ENCODE measurements at places on chromosomes 16 and 17.

GRCh38 chr17:17492085-17492484, 4.1 kb downstream of the RASD1 start:
- no peak for DNase-seq

DNA sequence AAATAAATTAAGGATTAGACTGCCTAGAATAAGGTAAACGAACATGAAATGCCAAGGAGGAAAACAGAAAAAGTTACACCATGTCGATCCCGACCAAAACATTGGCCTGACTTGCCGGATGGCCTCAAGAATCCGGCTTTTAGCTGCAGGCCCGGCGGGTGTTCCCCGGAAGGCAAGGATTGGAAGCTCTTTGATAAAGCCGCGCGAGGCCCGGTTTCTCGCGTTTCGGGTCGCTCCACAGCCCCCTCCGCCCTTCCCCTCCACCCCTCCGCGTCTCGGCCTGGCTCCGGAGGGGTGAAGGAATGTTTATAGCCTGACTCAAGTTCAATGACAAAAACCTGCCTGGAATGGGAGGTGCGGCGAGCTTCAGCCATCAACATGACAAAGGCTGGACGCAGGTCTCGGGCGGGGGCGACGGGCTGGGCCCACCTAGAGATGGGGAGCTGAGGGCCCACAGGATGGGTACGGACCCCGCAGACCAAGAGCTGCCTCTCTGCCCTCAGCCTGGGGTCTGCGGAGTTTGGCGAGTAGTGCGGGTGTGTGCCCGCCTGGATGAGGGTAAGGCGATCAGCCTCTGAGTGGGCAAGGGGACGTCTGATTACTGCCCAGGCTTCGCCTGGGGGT, 2.6 kb downstream of the PRAC1 start:
- no peak for DNase-seq

- no peak for DNase-seq
Measured at GRCh38 chr17:5869041-5869745, 201.0 kb upstream of the WSCD1 start.

GRCh38 chr16:14564323-14564722, 65.7 kb downstream of the PARN start:
- DNase-seq, result no peak

GRCh38 chr17:6505425-6506142, 50.8 kb downstream of the PITPNM3 start:
- DNase-seq, result no peak

DNA sequence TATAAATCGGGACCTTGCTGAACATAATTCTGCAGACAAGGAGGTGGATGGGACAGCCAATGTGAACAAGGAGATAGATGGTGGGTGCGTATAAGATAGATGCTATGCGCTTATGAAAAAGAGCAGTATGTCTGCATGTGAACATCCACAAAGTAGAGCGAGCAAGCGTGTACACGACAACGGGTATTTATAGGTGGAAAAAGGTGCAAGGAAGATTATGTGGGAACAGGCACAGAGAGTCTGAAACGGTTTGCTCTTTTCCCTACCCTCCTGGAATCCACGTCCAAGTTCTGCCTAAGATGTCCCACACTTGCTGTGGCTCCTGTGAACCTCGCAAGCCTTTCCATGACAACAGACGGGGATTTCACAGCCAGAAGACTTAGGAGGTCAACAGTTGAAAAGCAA, 43.0 kb downstream of the SNX11 start:
- no peak for DNase-seq

DNA sequence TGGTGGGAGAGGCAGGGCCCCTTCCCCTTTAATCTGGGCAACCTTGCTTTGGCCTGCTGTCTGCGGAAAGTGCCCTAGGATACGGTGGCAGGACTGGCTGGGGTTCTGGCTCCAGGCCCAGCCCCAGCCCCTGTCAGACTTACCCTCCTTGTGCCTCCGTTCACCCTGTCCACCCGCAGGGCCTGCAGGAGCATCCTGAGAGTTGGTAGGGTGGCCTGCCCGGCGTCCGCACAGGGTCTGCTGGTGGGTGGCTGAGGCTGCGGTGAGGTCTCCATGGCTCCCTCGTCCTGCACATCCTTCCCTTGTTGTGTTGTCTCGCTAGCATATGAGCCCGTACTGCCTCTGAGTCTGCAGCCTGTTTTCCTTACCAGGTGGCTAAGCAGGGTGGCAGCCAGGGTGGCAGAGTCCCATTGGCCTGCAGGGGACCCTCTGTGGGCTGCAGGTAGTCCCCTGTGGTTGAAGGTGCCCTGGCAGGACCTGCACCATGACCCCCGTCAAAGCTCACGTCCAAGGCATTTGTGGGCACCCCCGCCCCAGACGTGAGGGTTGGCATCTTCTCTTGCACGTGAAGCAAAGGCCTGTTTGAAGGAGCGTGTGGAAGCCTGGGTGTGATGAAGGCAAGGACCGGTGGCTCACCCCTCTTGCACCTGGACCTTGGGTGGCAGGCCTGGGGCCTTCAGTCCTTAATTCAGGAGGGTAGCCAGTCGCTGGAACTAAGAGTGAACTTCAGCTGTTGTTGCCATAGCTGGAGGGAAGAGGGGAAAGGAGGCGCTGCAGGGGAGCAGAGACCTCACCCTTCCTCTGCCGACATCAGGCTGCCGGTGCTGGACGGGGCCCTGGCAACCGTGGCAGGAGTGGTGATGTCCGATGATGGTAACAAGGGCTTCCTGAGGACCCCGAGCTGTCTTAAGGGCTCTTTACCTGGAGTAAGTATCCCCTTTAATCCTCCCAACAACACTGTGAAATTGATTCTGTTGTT, 293.7 kb downstream of the SEC14L1 start:
- no peak for DNase-seq

- no peak for DNase-seq
Measured at GRCh38 chr16:48999508-48999907, 282.1 kb downstream of the CBLN1 start.

DNA sequence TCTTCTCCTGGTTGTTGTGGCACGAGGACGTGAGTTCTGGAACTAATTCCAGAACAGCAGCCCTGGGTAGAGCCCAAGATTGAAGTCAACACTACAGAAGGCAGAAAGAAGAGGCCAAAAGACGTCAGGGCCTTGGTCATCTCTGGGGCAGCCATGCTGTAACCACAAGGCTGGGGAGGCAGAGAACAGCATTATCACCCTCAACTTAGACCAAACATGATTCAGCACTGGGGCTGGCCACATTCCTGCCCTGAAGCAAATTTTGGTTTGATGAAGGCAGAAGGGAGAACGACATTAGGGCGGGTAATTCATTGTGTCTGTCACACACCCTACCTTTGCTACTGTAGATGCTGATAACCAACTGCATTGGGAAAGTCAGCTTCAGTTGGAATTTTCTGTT, 9.7 kb upstream of the ALOX15B start:
- no peak for DNase-seq

- DNase-seq, result no peak
Measured at GRCh38 chr16:17241264-17241835, 229.4 kb downstream of the XYLT1 start.

DNA sequence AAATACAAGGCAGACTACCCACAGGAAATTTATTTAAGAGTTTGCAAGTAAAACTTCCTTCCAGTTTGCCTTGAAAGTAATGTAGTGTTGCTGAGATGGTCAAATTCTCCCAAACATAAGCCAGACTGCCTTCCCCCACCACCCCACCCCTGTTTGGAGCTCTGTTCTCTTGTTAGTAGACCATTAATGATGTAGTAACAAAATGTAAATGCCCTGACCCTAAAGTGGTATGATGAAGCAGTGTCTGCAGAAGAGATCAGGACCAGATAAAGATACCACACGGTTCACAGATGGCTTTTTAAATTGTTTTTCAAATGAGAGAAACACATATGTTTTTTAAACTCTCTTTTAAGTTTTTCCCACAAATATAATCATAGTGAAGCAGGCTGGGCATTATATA, 136.4 kb upstream of the TMEM97 start:
- no peak for DNase-seq

GRCh38 chr16:19882186-19882585, 2.5 kb downstream of the GPRC5B start:
- peak; percentile 40 for DNase-seq

GRCh38 chr16:89015271-89015859, 38.4 kb upstream of the CBFA2T3 start:
- no peak for DNase-seq

DNA sequence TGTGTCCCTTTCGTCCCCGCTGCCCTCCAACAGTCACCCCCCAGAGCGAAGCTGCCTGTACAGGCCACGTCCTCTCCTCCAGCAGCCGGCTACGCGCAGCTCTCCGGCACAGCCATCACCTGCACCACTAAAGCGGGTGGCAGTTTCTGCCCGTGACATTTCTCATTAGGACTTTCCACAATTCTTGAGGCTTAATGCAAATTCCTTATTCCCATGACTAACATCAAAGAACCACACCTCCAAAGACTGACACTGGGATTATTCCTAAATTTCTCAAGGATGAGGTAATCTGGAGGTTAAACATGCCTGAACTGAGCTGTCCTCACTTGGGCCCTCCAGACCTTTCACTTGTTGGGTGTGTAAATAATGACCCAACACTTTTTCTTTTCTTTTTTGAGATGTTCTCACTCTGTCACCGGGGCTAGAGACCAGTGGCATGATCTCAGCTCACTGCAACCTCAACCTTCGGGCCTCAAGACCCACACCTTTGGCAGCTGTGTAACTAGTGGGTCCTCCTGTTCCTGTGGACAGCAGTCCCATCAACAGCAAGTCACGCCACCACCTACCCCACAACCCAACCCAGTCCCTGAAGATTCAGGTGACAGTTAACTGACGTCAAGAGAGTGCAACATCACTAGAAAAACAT, 11.7 kb downstream of the ANKRD11 start:
- no peak for DNase-seq

GRCh38 chr17:64244165-64244564, 18.9 kb downstream of the TEX2 start:
- DNase-seq, result no peak

DNA sequence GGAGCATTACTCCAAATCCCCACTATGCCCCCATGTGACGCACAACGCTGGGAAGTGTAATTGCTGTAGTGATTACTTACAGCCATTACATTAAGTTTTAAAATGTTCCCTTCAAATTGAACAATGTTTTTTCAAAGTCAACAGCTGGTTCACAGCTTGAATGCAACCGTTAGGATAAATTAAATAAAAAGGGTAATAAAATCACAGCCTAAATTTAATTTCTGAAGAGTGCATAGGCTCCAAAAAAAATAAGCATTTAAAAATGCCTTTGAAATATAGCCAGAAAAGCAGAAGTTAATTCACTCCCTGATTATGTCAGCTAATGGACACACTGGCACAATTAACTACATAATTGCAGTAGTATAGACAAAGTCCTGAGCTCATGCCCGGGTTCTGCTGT, 50.5 kb upstream of the KDM8 start:
- no peak for DNase-seq

DNA sequence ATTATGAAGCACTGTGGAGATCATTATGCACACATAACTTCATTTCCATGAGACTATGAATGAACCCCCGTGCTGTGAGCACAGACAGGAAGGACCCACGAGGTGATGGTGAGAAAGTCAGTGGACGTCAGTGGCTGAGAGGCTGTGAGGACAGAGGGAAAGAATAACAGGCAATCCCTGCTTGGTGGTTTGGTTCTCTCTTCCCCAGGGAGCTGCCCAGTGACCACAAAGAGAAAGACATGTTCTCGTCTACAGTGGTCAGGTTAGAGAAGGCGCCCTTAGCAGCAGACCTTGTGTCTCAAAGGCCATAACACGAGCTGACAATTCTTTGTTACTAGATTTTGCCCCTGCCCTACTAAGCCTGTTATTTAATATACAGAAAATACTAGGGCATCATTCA, 609.2 kb downstream of the TOX3 start:
- DNase-seq, result no peak

- no peak for DNase-seq
Measured at GRCh38 chr17:48261297-48261880, 153.8 kb downstream of the SNX11 start.

- DNase-seq, result no peak
Measured at GRCh38 chr16:66258916-66259845, 107.3 kb upstream of the CDH5 start.

DNA sequence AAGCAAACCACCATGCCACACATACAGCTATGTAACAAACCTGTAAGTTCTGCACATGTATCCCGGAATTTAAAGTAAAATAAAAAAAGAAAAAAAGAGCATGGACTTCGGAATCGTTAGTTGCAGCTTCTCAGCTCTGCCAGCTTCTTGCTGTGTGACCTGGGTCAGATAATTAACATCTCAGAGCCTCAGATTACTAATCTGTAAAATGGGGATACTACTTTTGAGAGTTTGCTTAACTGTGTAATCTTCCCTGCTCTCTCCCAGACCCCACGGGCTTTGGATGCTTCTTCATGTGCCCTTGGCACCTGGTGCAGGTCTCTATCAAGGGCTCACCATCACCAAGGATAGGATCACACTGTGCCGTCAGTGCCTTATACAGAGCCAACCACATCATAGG, 16.6 kb downstream of the HSD17B2 start:
- no peak for DNase-seq

- DNase-seq, result no peak
Measured at GRCh38 chr17:50690887-50691549, 16.7 kb downstream of the ANKRD40 start.

GRCh38 chr16:69781118-69781517, 19.0 kb downstream of the WWP2 start:
- DNase-seq, result no peak

- DNase-seq, result no peak
Measured at GRCh38 chr16:4323845-4324488, 8.1 kb downstream of the GLIS2 start.

DNA sequence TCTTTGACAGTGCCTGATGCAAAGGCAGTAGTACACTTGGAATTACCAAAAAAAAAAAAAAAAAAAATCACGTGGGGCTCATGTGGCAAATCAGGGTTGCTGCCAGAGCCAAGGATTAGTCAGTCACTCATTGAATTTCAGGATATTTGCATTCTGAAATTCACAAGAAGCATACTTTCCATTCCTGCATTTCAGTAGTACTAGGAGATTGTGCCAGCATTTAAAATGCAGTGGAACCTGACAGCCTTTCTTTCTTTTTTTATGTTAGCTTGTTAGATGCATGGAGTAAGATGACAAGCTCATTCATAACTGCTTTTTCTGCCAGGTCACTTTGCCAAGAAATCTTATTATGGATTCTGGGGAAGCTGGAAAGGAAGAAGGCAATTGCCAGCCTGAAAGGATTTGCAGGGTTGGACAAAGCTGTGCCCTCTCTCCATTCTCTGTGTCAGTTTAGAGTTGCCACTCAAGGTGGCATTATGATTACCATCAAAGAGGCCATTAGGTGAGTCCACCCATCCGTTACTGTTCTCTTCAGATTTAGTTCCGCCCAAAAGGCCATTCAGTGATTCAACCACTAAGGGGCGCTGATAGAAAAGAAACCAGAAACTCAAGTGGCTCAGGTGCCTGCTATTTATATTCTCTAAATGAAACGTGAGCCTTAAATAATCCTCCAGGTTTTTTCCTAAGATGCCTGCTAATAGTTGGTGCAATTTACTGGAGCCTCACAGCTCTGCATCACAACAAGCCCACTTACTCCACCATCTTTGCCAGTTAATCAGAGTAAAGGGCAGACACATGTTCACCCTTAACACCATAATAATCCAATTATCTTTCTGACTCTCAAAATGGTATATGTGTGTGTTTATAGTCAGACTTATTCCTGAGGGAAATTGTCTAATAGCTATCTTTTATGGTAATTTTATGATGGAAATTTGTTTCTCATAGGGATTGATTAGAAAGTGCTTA, 59.0 kb downstream of the TANGO6 start:
- DNase-seq, result no peak

- DNase-seq, result no peak
Measured at GRCh38 chr17:21242780-21243515, 10.3 kb downstream of the NATD1 start.
